T follicular helper cell (primary cell): ENCODE measurements at places on chromosomes 5 and 9.

DNA sequence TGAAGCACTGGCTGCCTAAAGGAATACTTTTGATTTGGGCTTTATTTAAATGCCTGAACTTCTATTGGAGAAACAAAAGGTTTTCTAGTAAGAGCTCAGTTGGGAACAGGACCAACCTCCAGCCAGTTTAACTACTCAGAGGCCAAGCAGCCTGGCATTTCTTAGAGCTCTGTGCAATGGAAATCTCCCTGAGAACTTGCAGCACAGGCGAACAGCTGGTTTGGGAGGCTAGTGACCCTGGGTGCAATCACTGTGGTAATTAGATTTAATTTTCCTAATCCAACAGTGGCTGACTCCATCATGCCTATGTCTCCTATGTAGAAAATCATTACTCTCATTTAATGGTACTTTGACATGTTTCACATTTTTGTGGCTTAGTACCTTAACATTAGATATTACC is 1.0 kb upstream of the CDH6 start:
- no peak for DNase-seq

DNA sequence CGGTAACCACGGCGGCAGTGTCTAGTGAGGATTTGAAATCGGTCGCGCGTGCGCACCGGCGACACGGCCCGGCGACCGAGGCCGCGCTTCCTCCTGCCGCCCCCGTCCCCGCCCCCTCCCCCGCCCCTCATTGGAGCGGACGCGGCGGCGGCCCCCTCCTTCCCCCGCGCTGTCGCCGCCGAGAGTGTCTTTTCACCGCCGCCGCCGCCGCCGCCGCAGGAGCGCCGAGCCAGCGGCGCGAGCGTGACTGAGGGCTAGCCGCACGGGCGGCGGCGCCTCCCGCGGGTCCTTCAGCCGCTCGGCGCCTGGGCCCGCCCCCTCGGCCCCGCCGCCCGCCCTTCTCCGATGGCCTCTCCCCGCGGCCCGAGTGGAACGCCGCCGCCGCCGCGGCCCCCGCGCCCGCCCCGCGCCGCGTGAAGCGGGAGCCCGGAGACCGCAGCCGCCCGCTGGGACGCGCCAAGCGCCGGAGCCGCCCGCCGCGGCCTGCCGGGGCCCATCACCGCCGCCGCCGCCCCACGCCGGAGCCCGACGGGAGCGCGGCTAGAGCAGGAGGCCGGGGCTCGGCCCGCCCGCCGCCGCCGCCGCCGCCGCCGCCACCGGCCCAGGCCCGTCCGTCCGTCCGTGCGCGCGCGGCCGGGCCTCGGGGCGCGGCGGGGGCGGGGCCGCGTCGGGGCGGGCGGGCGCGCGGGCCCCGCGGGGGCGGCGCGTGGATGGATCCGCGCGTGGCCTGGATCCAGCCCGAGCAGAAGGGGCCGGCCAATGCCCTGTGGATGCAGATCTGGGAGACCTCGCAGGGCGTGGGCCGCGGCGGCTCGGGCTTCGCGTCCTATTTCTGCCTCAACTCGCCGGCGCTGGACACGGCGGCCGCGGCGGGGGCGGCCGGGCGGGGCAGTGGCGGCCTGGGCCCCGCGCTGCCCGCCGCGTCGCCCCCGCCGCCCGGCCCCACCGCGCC is at the start of gene TENT4A:
TSS of gene TENT4A (plus strand) at position 159 of the 952 bp plus-strand sequence. CDS start at position 711, 552 bp downstream.
- DNase-seq: no peak

GRCh38 chr5:83991566-83992224 is 271.0 kb upstream of the HAPLN1 start:
- no peak for DNase-seq

- no peak for DNase-seq
These were observed 753 bp downstream of the RPS6 start for GRCh38 chr9:19379283-19379682.

DNA sequence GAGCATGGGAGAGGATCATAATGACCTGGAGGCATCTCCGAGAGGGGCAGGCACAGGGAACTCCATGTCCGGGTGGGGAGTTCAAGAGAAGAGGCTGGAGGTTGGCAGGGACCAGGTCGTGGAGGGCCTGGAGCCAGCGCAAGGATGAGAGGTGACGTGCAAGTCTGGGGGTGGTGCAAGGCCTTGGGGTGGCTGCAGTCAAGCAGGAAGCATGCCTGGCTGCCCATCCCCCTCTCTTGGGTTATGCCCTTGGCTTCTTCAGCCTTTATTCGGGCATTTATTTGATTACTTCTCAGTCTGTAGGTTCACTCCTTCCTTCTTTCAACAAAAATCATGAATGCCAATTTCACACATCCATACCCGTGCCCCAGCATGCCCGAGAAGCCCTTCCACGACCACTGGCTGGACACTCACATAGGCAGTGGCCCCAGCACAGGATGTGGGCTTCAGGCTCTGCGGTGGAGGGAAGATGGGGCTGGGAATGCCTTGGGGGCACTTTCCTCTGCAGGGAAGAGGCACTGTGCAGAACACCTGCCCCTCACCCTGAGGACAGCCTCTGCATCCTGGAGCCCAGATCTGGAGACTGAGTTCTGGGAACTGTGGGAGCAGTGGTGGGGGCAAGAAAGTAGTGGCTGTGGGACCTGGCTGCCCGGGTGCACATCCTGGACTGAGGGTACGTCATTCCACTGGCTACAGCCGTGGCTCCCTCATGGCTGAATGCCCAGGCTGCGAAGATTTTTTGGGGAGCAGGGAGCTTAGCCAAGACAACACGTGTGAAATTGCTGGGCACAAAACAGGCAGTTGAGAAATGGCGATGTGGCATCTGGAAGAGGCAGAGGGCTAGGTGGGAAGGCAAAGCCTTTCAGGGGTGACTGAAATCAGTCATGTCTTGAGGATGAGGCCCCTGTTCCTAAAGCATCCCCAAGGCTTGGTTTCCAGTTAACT is 38.6 kb downstream of the CRB2 start:
- DNase-seq: no peak
